ENCODE measurements at places on chromosomes 4 and X. TPM values are rescaled to one million over a fixed set of nuclear protein-coding genes. Genes with fewer than 3 reads are reported as not detected.

GYG2 gene
- total RNA-seq, result 0.41 TPM

PASD1 gene
- not detected for total RNA-seq

CHIC1 gene
- total RNA-seq, result 12.3 TPM

H2BW2 gene
- not detected for total RNA-seq

HCFC1 gene
- total RNA-seq, result 30.7 TPM

SPOCK3 gene
- 0.08 TPM for total RNA-seq

ASB11 gene
- 97.0 TPM for total RNA-seq

MAGEE2 gene
- not detected for total RNA-seq

PAGE4 gene
- not detected for total RNA-seq

TSPAN6 gene
- 6.5 TPM for total RNA-seq

MAGEA2 gene
- total RNA-seq, result not detected

SMARCA5 gene
- total RNA-seq, result 25.4 TPM

SCOC gene
- total RNA-seq, result 76.8 TPM

KDR gene
- 38.2 TPM for total RNA-seq

LRBA gene
- 25.9 TPM for total RNA-seq

F8A2 gene
- total RNA-seq, result not detected

ZFP42 gene
- not detected for total RNA-seq

KCNIP4 gene
- total RNA-seq, result 0.15 TPM

Measured in heart right ventricle (tissue), 16 donors.